Ecto neural progenitor cell (in vitro differentiated cells): ENCODE measurements at places on chromosomes 3 and 15.

DNA sequence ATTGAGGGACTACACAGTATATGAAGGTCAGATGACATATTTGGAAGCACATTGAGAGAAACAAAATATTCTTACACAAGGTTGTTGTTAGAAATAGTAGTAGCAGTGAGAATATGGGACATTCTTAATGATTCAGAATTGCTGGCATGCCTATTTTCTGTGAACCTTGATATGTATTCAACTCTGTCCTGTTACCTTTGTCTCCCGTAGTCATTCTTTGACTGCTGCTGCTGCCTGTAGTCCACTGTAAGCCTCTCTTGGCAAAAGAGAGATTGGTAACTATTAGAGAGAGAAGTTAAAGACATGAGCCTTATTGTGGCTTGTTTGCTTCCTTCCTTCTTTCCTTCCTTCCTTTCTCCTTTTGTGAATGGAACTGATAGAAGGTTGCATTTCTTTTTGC lies 64.5 kb downstream of the TCF12 start:
- DNase-seq = no peak

DNA sequence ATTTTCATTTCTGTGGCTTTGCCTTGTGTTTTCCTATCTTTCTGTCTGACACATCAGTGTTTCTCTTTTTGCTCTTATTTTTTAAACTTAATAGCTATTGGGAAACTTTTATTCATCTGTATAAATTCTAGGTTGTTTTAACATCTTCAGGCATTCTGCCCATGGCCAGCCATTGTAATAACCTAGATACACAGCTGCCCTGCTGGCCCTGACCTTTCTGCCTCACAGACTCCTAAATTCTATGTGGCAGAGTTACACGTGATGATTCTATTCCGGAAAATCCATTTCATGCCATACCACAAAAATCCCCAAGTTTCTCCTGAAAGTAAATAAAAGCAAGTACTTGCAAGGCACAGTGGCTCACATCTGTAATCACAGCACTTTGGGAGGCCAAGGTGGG lies 150.1 kb downstream of the UACA start:
- no peak for DNase-seq

DNA sequence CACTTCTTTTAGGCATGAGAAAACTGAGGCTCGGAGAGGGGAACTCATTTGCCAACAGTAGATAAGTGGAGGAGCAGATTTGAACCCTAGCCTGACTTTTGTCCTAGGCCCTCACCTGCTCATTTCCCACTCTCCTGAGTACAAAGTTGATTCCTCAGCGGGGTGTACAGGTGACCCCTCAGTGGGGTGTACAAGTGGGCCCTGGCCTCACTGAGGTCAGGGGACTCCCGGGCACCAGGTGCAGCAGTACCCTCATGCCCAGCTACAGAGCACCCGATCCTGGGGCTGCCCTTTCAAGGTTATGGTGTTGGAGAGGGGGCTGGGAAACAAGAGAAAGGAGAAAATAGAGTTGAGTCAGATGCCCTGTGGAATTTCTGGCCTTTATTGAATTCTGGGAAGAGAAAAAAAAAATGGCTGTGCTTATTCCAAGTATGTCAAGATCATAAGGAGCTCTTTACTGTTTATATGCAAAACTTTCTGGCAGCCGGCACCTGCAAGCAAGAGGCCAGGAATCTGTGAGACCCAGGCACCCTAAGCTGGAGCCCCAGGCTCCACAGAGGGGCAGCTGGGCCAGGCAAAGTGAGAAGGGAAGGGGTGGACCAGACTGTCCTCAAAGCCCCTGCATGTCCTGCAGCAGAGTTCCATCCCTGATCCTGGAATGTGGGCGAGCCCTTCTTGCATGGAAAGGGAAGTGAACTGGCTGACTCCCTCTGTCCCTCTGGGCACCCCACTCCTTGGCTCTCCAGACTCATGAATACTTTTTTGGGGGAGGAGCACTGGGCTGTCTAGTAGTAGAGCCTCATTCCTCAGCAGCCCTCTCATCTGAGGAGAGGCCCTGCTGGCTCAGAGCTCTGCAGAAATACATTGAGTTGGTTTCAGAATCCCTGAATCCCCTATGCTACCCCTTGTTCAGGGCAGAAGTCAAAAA lies 43.1 kb downstream of the AMOTL2 start:
- no peak for DNase-seq

DNA sequence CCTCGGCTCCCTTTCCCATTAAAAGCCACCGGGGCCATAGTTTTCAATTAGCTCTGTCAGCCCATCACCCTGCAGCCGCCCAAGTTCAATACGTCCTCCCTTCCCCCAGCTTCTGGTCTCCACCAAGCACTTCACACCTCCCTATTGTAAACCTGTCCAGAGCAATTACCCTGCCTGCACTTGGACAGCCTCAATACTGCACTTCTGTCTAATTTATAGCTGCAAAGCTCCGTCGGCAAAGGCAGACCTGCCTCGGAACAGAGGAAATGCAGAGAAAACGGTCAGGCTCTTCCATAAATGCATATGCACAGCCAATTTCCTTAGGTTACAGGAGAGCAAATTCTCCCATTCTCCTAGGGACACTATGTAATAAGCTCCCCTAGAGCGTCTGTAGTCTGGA lies 21.9 kb downstream of the LRIG1 start:
- no peak for DNase-seq

DNA sequence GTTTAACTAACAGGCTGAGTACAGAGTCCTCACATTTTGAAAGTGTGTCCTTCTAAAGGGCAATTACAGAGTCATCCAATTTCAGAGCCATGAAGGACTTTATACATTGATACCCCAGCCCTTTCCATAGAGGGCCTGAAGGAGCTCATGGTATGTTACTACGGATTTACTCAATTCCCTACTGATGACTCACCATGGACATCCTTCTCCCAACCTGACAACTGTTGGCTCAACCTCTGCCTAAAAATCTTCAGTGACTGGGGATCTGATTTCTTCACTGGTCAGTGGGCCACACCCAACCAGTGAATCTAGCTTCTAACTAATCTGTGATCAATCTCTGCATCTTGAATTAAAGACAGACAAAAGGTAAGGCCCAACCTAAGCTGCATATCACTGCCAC lies 963.4 kb upstream of the CFAP20DC start:
- DNase-seq = no peak

DNA sequence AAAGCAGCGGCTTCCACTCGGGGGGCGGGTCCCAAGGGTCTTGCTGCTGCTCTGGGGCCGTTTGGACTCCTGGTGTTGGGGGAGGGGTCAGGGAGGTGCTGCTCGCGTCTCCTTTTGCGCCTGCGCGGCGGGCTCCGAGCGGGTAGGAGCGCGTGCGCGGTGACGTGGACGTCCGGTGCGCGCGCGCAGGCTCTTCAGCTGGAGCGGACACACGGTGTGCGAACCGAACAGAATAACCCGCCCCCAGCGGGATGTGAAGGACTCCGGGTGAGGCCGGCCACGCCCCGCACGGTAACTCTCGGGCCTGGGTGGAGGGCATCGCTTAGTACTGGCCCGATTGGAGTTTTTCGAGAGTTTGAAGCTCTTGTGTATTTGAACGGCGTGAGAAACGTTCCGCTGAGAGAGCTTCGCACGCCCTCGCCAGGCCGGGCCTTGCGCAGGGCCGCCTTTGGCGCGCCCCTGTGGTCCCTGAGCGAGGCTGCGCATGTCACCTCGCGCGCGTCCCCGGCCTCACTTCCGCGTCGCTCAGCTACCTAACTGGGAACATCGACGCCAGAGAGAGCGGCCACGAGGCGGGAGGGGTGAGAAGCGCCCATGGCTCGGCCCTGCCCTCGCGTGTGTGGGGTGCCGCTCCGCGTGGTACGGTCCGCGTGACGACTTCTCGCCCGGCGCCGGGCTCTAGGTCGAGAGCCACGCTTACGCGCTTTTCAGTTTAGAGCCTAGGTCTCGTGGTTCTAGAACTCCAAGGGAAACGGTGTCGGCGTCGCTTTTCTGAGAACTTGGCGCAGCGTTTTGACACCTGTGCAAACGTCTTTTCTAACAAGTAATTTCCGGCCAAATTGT lies at the start of gene MGA:
Gene MGA, plus strand, starts transcription at position 171 of the 843 bp plus-strand sequence.
- DNase-seq = peak; percentile 95

DNA sequence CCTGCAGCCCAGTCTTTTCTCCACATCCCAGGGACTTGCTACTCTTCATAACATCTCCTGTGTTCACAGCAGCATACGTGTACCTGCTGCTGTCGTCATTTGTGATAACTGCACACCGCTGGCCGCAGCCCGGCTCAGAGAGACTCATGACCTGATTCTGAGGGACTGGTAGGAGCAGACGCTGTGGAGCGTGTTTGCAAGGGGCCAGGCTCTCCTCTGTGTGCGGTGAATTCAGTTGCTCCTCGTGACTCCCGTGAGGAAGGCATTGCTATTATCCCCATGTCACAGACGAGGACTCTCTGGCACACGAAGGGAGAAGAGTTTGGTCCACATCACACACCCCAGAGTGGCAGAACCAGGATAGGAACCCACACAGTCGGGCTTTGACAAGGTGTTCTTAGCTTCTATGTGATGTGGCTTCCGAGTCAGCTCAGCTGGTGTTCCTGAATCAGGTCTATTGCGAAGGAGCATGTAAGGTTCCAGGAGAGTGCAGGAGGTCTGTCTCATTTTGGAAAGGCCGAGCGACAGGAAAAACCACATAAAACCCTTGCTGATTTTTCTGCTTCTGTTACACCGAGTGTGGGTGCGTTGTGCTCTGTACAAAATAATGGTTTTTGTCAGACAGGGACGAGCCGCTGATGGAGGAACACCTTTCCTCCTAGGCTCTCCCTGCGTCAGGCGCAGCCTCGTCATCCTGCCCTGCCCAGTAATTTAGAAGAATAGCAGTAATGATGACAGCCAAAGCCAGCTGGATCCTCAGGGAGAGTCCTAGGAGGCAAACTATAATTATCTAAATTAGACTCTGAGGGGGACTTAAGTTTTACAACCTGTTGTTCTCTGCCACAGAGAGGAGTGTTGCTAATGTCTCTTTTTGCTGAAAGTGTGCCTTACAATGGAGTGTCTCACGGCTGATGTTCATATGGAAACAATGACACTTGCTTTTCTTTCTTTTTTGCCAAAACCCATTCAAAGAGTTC lies 157.5 kb upstream of the RGMA start:
- no peak for DNase-seq

DNA sequence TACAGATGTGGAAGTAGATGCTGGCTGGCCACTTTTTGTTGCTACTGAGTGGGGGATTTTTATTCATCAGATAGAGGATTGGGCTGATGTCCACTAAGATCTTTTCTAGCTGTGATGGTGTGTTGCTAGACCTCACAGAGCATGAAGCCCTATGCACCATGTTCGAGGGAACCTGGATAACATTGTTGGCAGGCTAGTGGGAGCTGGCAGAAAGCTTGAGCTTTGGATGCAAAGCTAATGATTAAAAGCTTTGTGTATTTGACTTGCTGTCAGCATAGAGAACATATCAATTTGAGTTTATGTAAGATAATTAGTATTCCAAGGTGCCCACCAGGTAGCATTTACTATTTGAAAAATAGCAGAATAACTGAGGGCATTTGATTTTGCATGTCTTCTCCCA lies 59.1 kb downstream of the ST6GAL1 start:
- DNase-seq = no peak

GRCh38 chr15:31303726-31304648 lies 22.6 kb upstream of the KLF13 start:
- peak; percentile 45 for DNase-seq

- no peak for DNase-seq
Measured at GRCh38 chr15:93040288-93041158, 48.5 kb downstream of the RGMA start.
